ENCODE measurements at places on chromosomes 1 and 21.

DNA sequence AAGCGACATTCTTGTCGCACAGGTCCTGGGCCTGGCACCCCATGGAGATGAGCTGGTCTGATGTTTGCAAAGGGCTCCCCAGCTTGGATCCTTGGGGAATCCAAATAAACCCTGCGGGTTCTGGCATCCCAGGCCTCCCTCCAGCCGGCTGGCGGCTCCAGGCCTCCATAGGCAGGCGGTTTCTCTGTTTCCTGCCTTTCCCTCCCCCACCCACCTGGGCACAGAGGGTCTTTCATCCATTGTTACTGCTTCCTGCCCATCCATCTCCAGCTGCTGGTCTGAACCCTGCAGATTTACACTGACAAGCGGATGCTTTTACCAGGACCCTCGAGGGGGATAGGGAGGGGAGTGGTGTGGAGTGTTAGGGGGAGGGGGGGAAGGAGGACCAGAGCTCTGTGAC is 39.1 kb upstream of the ID3 start:
- no peak for DNase-seq

- DNase-seq = no peak
Measured at GRCh38 chr1:244096066-244096610, 45.1 kb downstream of the ZBTB18 start.

- no peak for DNase-seq
Measured at GRCh38 chr1:216553040-216553439, 129.8 kb upstream of the USH2A start.

- no peak for DNase-seq
Measured at GRCh38 chr1:157176591-157177121, 38.5 kb upstream of the ETV3 start.

DNA sequence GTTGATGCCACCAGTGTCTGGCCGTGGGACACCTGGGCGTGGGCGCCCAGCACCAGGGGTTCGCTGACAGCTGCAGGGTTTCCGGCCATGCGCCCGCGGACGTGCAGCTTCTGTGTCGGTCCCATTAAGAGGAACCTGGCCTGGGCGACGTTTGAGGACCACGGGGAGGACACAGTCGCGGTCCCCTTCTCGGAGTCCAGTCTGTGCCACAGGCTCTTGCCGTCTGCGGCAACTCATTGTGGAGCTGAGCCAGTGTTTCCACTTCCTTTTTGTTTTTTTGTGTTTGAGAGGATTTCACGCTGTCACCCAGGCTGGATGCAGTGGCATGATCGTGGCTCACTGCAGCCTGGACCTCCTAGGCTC is 1.6 kb upstream of the C1orf159 start:
- no peak for DNase-seq

DNA sequence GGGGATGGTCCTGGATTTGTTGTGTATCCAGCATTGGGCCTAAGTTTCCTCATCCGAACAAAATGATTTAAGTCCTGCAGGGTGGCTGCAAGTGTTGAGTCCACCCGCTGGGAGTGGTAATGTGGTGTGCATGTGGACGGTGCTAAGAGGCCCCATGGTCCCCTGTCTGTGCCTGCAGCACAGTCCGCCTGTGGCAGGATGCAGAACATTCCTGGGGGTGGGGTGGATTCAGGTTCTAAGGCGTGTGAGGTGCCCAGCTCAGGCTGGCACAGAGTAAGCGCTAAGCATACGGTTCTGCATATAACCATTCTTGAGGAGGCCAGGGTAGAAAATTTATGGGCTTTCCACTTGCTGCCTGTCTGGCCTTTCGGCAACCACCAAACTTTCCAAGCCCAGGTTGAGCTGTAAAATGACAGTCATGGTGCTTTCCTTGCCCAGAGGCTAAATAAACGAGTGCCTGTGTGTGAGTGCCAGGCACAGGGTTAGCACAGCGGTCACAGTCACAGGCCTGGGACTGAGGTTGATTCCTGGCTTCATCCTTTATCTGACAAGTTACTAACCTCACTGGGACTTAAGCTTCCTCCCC is 30.7 kb downstream of the SLC2A1 start:
- DNase-seq = no peak

- no peak for DNase-seq
Measured at GRCh38 chr1:76786222-76786621, 81.1 kb upstream of the ST6GALNAC5 start.

DNA sequence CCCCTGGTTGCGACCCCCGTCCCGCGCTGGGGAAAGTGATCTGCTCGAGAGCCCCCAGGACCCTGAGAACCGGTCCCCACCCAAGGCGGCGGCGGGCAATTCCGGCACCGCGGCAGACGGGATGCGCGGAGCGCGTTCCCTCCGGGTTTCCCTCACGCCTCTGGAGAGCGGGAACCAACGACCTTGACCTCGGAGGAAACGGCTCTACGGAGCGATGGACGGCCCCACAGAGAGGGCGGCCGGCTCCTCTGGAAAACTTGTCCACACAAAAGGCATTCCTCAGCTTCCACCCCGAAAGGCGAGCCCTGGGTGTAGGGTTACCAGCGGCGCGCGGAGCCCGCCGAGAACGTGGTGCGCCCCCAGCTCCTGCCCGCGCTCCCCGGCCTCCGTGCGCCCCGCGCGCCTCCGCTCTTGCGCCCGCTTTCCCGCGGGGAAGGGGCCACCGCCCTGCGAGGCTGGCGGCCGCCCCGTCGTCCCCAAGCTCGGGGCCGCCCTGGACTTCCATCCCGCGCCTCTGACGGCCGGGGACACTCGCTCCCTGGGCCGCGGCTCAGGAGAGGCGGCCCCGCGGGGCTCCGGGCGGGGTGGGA is 391 bp upstream of the KIAA1614 start:
- DNase-seq = no peak

DNA sequence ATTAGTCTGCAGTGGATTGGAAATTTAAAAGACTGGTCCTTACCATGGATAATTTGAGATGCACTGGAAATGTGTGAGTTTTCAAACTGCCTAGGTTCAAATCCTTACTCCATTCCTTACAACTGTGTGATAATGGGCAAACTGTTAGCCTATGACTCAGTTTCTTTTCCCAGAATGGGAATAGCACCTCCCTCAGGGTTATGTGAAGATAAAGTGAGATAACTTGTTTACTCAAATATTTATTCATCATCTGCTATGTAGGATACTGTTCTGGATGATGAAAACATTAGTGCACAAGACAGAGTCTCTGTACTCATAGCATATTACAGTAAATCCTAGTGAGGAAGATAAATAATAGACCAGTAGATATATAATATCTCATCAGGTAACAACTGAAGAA is 28.6 kb downstream of the LRIG2 start:
- DNase-seq = no peak

DNA sequence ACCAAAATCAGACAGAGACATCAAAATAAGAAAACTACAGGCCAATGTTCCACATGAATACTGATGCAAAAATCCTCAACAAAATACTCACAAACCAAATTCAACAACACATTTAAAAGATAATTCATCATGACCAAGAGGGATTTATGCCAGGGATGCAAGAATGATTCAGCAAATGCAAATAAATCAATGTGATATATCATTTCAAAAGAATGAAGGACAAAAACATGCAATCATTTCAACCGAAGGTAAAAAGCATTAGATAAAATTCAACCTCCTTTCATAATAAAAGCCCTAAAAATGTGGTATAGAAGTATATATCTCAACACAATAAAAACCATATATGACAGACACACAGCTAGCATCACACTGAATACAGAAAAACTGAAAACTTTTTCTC is 81.5 kb upstream of the LYPLAL1 start:
- DNase-seq = no peak

GRCh38 chr1:206036663-206037455 is 13.2 kb upstream of the CTSE start:
- no peak for DNase-seq

DNA sequence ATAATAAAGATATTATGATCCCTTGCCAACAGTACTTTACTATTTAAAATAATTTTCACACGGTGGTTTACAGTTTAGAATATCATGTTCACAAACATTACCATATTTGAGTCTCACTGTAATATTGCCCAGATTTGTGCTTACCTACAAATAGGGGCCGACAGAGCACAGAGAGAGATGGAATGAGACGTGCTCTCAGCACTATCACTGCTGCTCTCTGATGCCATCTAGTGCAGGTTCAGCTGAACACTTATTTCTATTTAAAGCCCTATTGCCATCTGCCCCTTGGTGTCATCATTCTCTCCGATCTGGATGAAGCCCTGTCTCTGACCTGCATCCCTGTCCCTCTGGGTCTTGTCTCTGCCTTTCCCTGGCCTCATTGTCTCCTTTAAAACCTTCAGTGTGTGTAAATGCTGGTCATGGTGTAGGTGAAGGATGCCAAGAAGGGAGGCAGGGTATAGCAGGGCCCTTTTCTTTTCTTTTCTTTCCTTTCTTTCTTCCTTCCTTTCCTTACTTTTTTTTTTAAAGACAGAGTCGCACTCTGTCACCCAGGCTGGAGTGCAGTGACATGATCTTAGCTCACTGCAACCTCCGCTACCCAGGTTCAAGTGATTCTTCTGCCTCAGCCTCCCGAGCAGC is 6.9 kb upstream of the GPATCH4 start:
- DNase-seq = peak; percentile 36

- DNase-seq = no peak
Measured at GRCh38 chr1:33177996-33178540, 3.8 kb downstream of the TRIM62 start.

- DNase-seq = no peak
Measured at GRCh38 chr1:228849011-228849541, 113.8 kb downstream of the RHOU start.

DNA sequence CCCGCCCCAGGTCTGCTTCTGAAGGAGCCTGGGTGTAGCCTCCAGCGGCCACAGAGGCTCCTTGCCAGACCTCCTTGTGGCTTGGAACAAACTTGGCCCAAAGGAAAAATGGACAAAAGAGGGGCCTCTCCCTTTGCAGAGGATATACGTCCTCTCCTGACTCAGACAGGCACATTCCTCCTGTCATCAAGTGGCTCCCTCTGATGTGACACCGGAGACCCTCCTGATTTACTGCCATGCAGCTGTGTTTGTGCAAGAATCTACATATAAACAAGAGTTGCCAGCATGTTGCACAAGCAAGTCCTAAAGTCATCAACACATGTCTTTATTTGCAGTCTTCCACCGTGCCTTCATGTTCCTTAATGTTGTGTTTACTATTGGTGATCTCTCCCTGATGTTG is 54.1 kb upstream of the F3 start:
- no peak for DNase-seq

GRCh38 chr1:20061866-20062265 is 8.1 kb upstream of the PLA2G5 start:
- no peak for DNase-seq

GRCh38 chr1:50218344-50219120 is 109.8 kb downstream of the ELAVL4 start:
- no peak for DNase-seq

GRCh38 chr1:29456685-29457435 is 220.5 kb downstream of the PTPRU start:
- DNase-seq = no peak

DNA sequence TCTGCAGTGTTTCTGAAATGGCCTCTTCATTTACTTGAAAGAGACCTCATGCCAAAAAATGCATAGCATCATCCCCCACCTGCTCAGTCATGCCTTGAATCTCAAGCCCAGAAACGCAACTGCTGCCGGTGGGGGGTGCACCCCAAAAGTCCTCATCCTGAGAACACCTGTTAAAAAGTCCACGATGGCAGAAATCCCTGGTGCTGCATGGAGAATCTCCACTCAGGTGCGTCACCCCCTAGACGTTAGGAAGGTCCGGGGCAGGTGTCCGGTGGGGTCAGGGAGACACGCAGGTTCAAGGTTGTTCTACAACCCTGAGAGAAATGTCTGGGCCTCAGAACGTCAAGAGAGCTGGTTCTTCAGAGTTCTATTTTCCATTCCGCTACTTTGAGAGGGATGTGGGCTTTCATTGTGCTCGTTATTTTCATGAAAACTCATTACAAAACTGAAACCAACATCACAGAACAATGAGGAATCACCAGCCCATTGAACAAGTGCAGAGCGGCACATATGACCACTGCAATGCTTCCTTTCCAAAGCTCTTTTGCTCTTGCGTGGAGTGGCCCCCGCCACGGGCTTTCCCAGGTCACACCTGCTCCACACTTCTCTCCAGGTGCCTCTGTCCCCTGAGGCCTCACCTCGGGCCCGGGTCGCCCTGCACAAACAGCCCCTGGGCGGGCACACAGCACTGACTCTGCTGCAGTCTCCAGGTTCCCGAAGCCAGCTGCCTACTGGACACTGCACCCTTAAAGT is 201.9 kb downstream of the TOMM20 start:
- DNase-seq = no peak

- DNase-seq = no peak
Measured at GRCh38 chr1:181010789-181011188, 11.9 kb downstream of the STX6 start.

- DNase-seq = no peak
Measured at GRCh38 chr1:35931446-35932157, 697 bp downstream of the AGO3 start.

DNA sequence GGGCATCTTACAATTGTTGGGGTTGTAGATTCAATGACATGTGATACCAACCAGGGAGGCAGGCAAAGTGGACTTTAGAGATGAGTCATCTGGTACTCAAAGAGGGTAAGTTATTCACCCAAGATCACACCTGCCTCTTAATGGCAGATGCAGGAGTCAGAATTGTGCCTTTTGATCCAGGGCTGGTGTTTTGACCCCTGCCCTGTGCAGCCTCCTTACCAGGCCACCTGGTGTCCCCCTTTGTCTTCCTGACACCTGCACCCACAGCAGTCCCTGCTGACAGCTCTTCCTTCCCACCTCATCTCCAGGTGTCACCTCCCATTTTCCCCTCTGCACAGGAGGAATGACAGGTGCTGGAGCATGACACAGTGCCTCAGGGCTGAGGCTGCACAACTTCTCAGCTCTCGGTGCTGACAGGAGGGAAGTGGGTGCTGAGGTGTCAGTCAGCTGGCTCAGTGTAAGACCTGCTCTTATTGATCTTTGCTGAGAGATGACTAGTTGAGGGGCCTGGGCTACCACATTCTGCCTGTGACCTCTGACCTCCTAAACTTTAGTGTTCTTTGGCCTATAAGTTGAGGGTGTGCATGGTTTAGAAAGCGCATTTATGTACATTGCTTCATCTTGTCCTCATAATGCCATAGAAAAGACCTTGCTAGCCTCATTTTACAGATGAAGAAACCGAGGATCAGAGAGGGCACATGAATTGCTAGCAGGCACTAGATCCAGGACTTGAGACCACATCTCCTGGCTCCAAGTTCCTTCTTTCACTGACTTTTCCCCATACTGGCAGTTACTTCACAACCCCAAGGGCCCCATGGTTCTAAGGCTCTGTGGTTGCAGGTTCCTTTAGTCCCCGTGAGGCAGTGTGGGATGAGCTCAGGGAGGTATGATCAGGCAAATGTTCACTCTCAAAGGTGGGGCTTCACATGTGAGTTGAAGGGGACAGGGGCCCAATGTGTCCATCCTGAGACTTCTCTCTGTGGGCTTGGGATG is 31.3 kb downstream of the CACNA1E start:
- DNase-seq = no peak

- DNase-seq = no peak
Measured at GRCh38 chr1:52629325-52629643, 3.7 kb upstream of the SHISAL2A start.

DNA sequence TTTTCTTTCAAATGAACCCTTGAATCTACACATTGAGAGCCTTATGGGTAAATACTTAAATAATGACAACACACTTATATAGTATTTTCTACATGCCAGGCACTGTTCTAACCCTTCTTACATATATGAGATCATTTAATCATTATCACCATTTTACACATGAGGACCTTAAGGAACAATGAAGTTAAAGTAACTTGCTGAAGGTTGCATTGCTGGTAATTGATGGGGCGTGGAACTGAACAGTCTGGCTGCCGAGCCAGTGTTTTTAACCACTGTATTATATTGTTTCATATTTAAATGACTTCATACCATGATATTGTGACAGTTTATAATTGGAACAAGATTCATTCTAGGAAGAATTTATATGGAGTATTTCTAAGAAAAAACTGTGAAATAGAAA is 111.9 kb upstream of the TENT5C start:
- DNase-seq = no peak

Data from T-helper 9 cell (primary cell).